ENCODE measurements at places on chromosomes 3 and 15.

GRCh38 chr3:192931825-192932224, 14.2 kb upstream of the MB21D2 start:
- no peak for DNase-seq

DNA sequence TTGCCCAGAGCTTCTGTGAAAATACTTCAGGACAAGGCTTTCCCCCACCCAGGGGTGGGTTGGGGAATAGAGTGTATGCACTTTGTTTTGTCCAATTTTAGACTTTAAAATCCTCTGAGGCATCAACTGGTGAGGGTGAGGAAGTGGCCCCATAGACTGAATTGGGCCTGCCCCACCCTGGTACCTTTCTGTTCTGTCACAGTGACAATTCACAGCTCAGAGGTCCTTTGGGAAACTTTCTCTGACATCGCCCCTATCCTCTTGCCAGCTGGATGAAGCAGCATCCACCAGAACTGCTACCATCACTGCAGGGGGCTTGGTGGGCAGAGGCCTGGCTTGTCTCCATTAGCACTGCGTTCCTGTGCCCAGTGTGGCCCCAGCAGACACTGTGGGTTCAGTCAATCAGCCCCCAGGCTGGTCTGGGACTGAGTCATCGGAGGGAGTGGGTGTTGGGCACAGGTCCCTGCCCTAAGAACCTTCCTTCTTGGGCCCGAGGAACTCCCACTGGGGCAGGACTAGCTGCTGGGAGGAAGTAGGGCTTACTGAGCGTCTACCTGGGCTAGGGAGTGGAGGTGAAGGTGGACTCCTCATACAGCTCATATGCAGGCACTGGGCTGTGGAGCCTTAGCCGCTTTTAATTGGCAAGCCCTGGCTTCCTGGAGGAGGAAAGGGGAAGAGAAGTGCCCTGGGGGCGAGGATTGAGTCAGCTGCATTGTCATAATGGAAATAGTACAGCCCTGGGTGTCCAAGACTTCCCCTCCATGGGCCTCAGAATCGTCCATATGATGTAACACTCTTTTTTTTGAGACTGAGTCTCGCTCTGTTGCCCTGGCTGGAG, 1.5 kb upstream of the PPM1M start:
- DNase-seq = no peak

- DNase-seq = no peak
Measured at GRCh38 chr15:44883199-44883877, 73.1 kb upstream of the TERB2 start.

GRCh38 chr3:49329186-49329585, 10.7 kb downstream of the USP4 start:
- no peak for DNase-seq
